Anterior cingulate cortex (tissue), 58 donors: ENCODE measurements at places on chromosomes 12 and 14.

DNA sequence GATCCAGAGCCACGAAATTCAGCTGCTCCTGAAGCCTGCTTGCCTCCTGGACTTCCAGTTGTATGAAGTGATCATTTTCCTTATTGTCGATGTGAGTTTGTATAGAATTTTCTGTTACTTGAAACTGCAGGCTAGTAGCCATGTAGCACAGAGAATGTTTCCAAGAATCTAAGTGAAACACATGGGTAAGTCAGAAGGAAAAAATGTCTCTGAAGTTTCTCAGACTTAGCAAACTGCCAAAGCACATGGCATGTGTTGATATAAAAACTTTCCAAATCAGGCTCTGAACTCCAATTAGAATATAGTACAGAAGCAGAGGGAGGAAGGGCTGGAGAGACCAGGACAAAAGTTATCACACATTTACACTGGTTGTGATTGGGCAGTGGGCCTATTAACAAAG lies 9.8 kb upstream of the PCNX1 start:
- no peak for DNase-seq

- no peak for DNase-seq
Measured at GRCh38 chr14:91227183-91227628, 17.3 kb downstream of the GPR68 start.

DNA sequence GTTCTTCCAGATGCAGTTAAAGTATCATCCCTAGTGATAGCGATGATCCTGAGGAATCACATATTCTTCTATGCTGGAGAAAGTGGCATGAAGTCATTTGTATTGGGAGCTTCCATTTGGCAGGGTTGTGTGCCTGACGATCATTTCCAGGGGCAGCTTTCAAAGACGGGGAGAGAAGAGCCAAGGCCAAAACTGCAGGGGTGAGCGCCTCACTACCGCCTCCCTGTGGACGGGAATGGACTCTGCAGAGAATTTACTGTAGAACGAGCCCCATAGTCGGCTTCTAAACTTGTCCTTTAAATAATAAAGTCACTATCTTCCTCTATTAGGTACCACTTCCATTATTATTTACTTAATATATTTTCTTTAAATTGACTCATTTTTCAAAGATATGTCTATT lies 555.9 kb upstream of the TMEM132C start:
- DNase-seq: no peak

DNA sequence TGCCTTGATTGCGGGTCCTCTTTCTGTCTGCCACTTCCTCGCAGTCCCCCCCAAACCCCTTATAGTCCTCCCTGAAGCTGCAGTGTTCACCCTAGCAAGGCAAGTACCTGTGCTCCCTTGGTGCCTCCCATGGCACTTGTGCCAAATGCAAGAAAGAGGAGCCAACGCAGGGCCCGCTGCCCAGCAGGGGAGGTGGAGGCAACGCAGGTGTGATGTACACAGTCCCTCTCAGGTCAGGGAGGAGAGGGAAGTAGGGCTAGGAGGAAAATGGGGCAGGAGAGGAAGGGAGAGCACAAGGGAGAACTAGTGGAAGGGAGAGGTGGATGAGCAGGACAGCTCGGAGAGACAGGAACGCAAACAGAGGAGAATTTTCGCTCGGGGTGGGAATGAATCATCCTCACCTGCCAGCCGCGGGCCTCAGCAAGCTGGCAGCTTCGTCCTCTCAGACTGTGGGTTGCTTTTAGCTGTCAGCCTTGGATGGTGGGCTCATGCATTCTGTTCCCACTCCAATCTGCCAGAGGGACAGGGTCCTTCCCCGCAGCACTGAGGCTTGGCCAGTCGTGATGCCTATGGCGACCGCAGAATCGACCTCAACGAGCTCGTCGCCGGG lies 357.0 kb downstream of the CACNA1C start:
- DNase-seq: no peak

- DNase-seq: no peak
Measured at GRCh38 chr12:24306001-24306400, 356.5 kb upstream of the SOX5 start.

DNA sequence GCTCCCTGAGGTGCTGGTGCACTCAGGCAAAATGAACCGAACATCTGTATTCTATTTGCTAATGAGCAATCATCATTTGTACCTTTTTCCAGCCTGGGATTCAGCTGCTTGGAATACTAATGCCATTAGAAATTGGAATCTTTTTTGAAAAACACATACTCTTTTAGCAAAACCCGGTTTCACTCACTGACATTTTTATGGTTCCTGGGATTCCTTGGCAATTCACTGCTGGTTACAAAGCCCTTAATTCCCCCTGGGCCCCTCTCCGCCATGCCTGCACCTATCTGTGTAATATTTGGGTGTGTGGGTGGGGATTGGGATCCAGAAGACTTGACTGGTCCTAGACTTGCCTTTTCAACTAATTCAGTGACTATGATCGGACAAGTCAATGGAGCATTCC lies 199.1 kb downstream of the FOXN3 start:
- no peak for DNase-seq

- DNase-seq: no peak
Measured at GRCh38 chr12:2402073-2402579, 349.3 kb downstream of the CACNA1C start.

DNA sequence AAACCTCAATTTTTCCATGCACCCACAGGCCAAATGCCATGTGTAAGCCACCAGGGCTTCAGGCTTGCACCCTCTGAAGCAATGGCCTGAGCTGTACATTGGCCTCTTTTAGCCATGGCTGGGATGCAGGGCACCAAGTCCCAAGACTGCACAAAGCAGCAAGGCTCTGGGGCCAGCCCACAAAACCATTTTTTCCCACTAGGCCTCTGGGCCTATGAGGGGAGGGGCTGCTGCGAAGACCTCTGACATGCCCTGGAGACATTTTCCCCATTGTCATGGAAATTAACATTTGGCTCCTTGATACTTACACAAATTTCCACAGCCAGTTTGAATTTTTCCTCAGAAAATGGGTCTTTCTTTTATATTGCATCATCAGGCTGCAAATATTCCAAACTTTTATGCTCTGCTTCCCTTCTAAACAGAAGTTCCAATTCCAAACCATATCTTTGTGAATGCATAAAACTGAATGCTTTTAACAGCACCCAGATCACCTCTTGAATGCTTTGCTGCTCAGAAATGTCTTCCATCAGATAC lies 14.3 kb upstream of the OSBPL8 start:
- DNase-seq: no peak
